ENCODE measurements at places on chromosomes 3 and 15.

DNA sequence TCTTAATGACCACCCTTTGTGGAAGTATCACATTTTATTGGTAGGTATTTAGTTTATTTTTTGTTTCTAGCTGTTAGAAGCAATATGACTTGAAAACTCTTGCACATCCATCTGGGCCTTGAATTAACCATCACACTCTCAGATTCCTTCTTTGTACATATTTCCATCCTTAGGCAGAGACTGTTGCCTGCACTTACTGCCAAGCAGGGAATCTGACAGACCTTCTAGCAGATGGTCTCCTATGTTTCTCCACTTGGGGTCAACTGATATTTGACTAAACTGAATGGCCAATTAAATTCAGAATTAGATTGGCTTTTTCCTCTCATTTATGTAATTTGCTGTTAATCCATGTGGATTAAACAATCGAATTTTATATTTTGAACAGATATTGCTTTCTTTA is 324.9 kb upstream of the TGFBR2 start:
- DNase-seq, result no peak

- no peak for DNase-seq
Observed at GRCh38 chr3:46393011-46393410, 13.9 kb downstream of the CCR5AS start.

DNA sequence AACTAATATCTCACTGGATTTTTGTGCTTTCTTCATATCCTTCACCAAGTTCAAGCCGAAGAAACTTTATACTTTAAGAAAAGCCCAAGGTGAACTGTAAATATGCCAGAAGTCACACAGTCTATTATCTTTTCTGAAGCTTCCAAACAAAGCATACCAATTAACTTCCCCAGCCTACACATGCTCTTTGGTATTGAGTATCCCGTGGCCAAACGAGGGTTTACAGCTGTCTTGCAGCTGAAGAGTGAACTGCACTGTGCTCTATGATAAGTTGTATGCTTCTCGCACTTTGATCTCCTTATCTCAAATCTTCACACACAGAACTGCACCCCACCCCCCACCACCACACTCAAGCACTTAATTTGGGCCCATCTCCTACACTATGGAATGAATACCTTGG is 215.6 kb upstream of the VEPH1 start:
- no peak for DNase-seq

GRCh38 chr15:37112171-37112570 is 11.8 kb upstream of the MEIS2 start:
- DNase-seq, result no peak

- DNase-seq, result no peak
Observed at GRCh38 chr15:89460048-89460447, 36.3 kb downstream of the RHCG start.

DNA sequence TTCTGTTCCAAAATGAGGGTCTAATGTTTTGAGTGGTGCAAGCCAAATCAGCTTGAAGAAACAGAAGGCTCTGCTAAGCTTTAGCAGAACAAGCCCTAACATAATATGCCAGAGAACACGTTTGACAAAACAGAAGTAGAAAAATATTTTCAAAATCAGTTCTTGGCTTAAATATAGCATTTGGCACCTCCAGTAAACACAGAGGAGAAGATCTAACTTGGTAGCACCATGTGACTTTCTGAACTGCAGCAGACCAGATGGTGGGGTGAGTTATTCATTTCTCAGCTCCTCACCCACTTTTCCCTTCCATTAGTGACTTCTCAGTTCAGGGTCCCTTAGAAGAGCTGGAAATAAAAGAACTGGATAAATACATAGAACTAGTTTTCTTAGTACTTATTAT is 395.8 kb downstream of the MAGI1 start:
- DNase-seq, result no peak

GRCh38 chr3:115617591-115617990 is 5.7 kb upstream of the GAP43 start:
- DNase-seq, result no peak

GRCh38 chr15:80950291-80951078 is 39.1 kb downstream of the MESD start:
- no peak for DNase-seq

DNA sequence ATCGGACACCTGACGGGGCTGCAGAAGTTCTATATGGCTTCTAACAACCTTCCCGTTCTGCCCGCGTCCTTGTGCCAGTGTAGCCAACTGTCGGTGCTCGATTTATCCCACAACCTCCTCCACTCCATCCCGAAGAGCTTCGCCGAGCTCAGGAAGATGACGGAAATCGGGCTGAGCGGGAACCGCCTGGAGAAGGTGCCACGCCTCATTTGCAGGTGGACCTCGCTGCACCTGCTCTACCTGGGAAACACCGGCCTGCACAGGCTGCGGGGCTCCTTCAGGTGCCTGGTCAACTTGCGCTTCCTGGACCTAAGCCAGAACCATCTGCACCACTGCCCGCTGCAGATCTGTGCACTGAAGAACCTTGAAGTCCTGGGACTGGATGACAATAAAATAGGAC is 9.8 kb upstream of the LRRC34 start:
- no peak for DNase-seq

Data from CD8-positive, alpha-beta T cell (primary cell).